ENCODE measurements at places on chromosomes 4 and X. TPM values are rescaled to one million over a fixed set of nuclear protein-coding genes. Genes with fewer than 3 reads are reported as not detected.

EDA2R gene
- total RNA-seq = 1.8 TPM

MTTP gene
- not detected for total RNA-seq

BMPR1B gene
- 0.19 TPM for total RNA-seq

KLHL5 gene
- 119 TPM for total RNA-seq

ZNF711 gene
- total RNA-seq = 0.16 TPM

ITM2A gene
- total RNA-seq = 191 TPM

CDS1 gene
- total RNA-seq = 0.06 TPM
